ENCODE measurements at places on chromosomes 13 and 19. TPM values are rescaled to one million over a fixed set of nuclear protein-coding genes. Genes with fewer than 3 reads are reported as not detected.

GRCh38 chr19:10432736-10433130 is 12.4 kb downstream of the PDE4A start:
- H3K27me3 ChIP-seq = no peaks in the 10 kb centered on the region
- peaks cover 50% of the 10 kb centered on the region for H3K4me1 ChIP-seq
- peak overlapping the region; percentile 25 for H3K4me3 ChIP-seq
- H3K36me3 ChIP-seq = no peaks in the 10 kb centered on the region

- H3K36me3 ChIP-seq = no peaks in the 10 kb centered on the region
- peaks cover 5% of the 10 kb centered on the region for H3K4me1 ChIP-seq
- H3K27ac ChIP-seq = no peak overlapping the region
- no peaks in the 10 kb centered on the region for H3K27me3 ChIP-seq
These were observed 869 bp downstream of the DAND5 start for GRCh38 chr19:12970070-12970820.

- H3K27ac ChIP-seq = no peak overlapping the region
- no peak overlapping the region for H3K4me3 ChIP-seq
- no peaks in the 10 kb centered on the region for H3K27me3 ChIP-seq
- H3K36me3 ChIP-seq = no peaks in the 10 kb centered on the region
- H3K4me1 ChIP-seq = no peaks in the 10 kb centered on the region
These were observed 550 bp upstream of the OLFM4 start for GRCh38 chr13:53028063-53028462.

UTP14C gene
- 6.2 TPM for total RNA-seq

ZNF665 gene
- 5.3 TPM for total RNA-seq

FAM216B gene
- not detected for total RNA-seq

PROZ gene
- total RNA-seq = 0.82 TPM

- no peak overlapping the region for H3K27ac ChIP-seq
- H3K36me3 ChIP-seq = no peaks in the 10 kb centered on the region
- H3K4me3 ChIP-seq = no peak overlapping the region
- no peak for DNase-seq
- H3K4me1 ChIP-seq = no peaks in the 10 kb centered on the region
These were observed 392.6 kb downstream of the KLF5 start for GRCh38 chr13:73451221-73452029.

EDNRB gene
- not detected for total RNA-seq

DNA sequence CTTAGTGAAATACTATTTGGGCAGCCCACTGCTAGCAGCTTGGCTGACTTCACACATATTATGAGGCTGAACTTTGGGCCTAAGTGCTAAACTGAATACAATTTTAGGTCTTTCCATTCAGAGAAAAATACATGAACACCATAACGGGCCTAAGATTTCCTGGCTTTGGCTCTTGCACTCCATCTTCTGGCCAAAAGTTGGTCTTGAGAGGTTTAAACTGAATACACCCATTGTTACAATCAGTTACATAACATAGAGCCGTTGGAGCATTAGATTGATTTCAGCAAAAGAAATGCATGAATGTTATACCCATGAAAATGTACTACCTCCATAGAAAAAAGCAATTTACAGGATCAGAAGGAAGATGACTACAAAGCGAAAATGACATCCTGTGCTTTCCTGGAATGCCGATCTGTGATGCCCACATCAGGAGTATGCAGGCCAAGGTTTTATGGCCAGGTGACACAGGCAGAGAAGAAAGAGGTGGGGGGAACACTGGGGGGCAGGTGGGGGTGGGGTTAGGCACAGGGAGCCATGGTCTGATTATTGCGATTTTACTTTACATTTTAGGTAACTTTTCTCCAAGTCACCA is 11.1 kb upstream of the SHISA2 start:
- H3K4me1 ChIP-seq = no peaks in the 10 kb centered on the region
- H3K36me3 ChIP-seq = no peaks in the 10 kb centered on the region
- H3K4me3 ChIP-seq = no peak overlapping the region
- peak; percentile 78 for DNase-seq
- H3K27me3 ChIP-seq = peaks cover 4% of the 10 kb centered on the region
